ENCODE measurements at places on chromosomes 2 and 18.

DNA sequence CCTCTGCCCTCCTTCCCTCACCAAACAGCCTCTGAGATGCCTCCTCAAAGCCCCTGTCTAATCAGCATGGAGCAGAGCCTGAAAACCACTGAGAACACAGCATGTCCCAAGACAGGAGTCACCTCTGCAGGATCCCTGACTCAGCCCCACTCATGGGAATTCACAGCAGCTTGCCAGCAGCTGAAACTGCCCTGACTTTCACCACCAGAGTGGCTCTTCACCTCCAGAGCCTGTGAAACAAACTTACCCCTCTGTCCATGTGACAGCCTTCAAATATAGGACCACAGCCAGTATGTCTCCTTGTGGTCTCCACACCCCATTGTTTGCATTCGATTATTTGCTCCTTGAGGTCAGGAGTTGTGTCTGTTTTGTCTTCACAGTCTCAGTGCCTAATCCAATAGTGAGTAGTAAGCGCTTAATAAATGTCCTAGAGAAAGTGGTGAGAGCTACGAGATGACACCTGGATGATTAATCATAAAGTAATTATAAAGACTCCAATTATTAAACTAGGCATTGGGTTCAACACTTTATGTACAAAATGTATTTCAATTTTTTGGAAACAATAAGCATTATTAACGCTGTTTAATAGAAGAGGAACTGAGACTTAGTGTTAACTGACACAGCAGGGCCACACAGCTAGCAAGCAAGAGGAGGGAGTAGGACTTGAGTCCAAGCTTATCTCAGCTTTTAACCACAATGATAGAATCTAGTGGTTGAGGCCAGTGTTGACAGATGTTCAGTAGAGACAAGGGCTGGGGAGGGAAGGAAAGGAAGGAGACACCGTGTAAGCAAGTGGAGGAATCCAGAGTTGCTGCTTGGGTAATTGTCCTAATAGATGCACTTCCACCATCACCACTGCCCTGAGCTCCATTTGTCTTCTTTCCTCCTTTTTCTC, 358.7 kb upstream of the TNP1 start:
- peak; percentile 84 for DNase-seq

- peak; percentile 65 for DNase-seq
Observed at GRCh38 chr2:180753809-180754761, 226.3 kb upstream of the UBE2E3 start.

DNA sequence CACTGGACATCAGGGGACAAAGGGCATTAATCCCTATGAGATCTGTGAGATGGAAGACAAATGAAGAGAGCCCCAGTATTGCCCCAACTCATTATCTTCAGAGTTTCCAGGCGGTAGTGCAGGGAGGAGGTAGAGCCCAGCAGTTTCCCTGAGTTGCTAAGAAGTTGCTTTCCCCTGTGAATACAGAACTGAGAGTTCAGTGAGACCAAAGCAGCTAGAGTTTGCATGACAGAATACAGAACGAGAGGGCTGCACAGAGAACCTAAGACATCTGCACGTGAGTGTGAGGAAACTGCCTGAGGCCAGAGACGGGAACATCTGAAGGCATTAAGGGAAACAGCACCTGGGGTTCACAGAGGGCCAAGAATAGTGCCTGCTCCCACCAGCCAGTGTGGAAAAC, 18.1 kb upstream of the PGAP1 start:
- DNase-seq = no peak

- no peak for DNase-seq
Observed at GRCh38 chr2:207950761-207951114, 74.6 kb downstream of the PLEKHM3 start.

GRCh38 chr2:6310256-6311215, 555.2 kb downstream of the CMPK2 start:
- no peak for DNase-seq

DNA sequence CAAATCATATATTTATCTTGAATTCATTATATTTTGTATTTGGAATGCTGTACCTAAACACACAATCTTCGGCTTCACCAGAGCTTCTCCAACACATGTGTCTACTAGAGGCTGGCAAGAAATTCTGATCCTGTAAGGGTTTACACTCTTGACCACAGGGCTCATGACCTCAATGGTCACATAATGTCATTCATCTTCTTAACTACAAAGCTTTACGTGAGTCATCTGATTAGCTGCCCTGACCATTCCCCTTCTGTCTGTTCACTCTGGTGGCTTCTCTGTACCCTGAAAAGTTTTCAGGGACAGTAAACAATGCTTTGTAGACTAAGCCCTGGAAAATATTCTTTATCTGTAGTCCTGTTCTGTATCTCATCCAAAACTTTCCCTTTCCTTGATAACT, 423.9 kb downstream of the CMPK2 start:
- no peak for DNase-seq

DNA sequence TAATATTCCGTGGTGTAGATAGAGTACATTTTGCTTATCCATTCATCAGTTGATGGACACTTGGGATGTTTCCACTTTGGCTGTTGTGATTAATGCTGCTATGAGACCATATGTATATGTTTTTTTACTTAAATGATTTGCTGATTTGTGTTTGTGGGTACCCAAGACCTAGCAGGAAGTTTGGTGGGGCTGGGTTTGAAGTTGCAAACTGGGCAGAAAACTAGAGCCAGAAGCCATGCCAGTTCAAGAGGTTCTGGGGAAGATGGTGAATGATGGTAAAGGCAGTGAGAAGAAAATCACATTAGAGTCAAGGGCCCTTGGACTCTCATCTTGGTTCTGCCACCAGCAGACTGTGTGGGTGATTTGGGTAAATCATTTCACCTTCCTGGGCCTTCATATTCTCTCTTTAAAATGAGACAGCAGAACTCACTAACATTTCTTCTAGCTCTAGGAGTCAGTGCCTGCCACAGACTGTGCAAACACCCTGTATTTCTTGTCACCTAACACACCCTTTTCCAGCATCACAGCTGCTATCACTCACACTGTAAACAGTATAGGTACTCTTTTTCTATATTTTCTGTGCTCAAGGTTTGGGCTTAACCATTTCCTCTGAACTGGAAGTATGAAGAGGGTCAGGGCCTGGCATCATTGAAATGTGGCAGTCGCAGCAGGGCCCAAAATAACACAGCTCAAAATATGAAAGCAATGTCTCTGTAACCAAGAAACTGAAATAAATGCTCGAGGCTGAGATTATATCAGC, 8.4 kb upstream of the CTLA4 start:
- DNase-seq = no peak

DNA sequence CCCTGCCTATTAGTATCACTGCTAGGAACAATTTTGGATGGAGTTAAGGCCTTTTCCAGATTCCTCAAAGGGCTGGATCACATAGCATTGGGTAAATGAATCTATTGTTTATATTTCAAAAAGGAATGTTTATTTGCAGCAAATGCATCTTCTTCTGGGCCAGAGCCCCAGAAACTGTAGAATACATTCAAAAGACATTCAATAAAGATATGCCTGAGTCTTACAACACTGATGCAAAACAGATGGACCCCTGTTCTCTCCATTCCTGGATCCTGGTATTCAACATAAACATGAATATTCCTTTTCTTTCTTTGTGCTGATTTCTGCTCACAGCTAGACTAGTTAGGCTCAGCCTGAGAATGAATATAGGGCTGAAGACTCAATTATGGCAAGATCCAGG, 227.2 kb upstream of the KLHL29 start:
- DNase-seq = no peak

DNA sequence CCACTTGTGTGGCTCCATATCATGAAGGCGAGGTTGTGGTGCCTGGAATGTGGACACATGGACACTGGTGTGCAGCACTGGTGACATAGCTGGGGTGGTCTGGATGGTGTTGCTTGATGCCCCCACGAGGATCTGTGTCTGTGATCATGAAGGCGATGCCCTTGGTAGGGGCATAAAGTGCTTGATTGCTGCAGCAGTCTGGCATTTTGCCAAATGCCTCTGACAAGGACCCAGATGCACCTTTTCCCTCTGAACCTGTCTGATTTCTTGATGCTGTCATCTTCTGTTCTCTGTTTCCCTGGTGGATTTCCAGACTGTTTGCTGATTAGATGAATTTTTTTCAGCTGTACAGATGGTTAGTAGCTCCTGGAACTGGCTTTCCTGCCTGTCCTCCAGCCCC, 752.0 kb upstream of the HS6ST1 start:
- DNase-seq = no peak

DNA sequence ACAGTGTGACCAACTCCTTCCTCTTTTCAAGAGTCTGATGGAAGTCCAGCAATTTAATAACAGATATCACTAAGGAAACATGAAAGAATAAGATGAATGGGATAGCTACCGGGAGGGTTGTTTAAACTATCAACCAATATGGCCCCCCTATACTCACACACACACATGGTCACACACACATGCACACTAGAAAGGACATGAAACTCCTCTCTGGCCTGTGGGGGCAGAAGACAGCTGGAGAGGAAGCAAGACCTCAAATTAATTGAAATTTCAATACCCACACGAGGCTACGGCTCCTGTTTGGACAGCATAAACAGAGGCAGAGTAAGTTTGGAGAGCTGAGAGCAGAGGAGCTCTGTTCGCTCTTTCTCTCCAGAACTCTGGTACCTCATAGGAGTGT, 34.7 kb upstream of the REEP1 start:
- DNase-seq = no peak

GRCh38 chr18:23662309-23663263, at the start of gene ANKRD29:
TSS of gene ANKRD29 (minus strand) at chr18:23662911. CDS start at chr18:23662730, 181 bp downstream.
- DNase-seq = peak; percentile 73

GRCh38 chr2:232568161-232568560, 17.7 kb downstream of the EIF4E2 start:
- DNase-seq = peak; percentile 98

- no peak for DNase-seq
Observed at GRCh38 chr18:58756596-58757240, 85.5 kb downstream of the MALT1 start.

GRCh38 chr18:6885006-6885481, 155.5 kb downstream of the ARHGAP28 start:
- DNase-seq = peak; percentile 2

DNA sequence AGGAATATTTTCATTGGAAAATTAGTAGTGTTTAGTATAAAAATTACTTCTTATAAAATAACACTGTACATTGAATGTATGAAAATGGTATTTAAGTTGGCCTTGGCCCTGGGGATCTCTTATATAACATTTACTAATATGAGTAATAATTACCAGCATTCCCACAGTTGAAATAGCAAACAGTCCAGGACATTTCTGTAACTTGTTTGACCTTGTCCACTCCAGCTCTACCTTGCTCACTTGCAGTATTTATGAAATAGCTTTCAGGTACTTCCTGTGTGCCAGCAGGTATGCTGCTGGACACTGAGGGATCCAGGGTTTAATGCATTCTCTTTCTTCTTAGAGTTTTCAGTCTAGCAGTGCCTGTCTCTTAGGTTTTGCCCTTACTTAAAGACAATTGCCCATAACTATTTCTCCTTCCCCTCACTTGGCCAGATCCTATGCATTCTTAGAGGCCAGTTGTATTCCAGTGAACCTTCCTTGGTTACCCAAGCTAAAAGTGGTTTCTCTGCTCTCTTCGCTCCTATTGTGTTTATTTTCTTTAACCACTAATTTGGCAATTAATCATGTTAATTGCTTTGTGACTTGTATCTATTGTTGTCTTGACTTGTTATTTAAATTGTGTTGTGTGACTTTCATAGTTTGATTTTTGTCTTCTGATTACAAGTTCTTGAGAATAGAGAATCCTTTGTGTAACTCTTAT, 25.9 kb downstream of the BABAM2 start:
- DNase-seq = no peak

DNA sequence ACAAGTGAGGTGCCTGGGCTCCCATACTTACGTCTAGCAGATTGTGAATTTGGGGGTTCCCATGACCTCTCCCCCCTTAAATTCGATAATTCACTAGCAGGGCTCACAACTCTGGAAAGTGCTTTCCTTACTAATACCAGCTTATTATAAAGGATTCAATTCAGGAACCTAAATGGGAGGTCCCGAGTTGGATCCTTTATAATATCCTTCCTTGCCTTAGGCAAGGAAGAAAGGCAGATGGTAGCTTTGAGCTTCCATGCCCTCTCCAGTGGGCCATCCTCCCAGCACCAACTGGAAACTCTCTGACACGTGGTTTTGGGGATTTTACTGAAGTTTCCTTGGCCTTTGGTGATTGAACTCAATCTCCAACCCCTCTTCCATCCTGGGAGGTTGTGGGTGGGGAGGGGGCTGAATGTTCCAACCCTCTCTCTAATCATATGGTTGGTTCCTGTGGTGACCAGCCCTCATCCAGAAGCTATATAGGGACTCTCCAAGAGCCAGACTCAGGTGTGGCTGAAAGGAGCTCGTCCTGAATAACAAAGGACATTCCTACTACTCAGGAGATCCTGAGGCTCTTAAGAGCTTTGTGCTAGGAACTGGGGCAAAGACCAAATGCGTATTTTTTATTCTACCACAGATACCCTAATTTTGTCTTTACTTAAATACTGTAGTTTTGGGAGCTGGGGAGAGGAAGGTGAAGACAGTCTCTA, 62.2 kb downstream of the HAUS1 start:
- no peak for DNase-seq

DNA sequence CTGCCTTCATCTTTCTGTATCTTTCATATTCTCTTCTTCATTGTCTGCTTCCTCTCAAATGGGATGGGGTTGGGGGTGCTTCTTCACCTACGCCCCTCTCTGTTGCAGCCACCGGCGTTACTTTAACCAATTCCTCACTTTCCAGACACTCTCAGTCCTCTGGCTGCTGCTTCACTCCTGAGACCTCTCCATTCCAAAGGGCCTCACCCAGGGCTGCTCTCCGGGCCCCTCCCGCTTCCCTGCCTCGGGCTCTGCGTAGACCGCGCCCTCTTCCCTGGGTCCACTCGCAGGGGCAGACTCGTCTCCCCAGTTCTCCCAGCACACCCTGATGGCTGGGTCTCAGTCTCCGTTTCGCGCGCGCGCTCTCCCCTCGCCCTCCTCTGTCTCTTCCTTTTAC, 926 bp downstream of the SERPINB8 start:
- peak; percentile 77 for DNase-seq

GRCh38 chr2:170201734-170202393, 23.9 kb downstream of the MYO3B start:
- DNase-seq = no peak

- peak; percentile 92 for DNase-seq
Observed at GRCh38 chr2:149597668-149598326, 10.2 kb upstream of the MMADHC start.

- peak; percentile 55 for DNase-seq
Observed at GRCh38 chr2:174328114-174328960, 6.4 kb upstream of the SP9 start.

DNA sequence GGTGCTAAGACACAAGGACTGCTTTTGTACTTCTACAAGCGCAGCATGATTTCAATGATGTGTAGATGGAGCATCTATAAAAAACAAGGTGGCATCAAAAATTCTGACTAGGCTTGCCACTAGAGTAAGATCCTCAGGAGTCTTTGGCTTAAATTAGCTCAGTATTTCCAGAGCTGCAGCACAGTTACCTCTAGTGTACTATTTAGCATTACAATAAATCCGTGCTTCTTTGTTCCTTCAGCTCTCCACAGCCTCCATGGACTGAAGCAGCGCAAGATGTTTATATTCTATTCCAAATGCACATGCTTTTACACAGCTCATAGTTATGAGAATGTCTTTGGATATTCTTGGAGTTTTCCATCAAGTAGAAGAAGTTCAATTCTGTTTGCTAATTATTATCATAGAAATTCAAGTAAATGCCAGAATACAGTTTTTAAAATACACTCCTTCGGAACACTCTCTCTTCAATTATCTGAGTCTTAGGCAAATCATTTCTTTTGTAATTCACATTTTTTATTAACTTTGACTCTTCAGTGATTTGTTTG, 1133.0 kb upstream of the LRRTM1 start:
- DNase-seq = no peak

- peak; percentile 82 for DNase-seq
Observed at GRCh38 chr2:7707723-7708122, 790.5 kb downstream of the RNF144A start.

- no peak for DNase-seq
Observed at GRCh38 chr2:32384529-32384928, 27.7 kb downstream of the BIRC6 start.

GRCh38 chr2:189927823-189928222, 134.7 kb downstream of the MSTN start:
- peak; percentile 49 for DNase-seq
